ENCODE measurements at places on chromosomes 13 and 19. TPM values are rescaled to one million over a fixed set of nuclear protein-coding genes. Genes with fewer than 3 reads are reported as not detected.
A peak's percentile ranks its signal among the peaks of the same experiment; 100 is the strongest.

Gene CEACAM20
- not detected for total RNA-seq

- no peaks in the 10 kb centered on the region for H3K4me1 ChIP-seq
- H3K36me3 ChIP-seq, result no peaks in the 10 kb centered on the region
- H3K27me3 ChIP-seq, result no peaks in the 10 kb centered on the region
- peak overlapping the region; percentile 13 for H3K4me3 ChIP-seq
- no peak overlapping the region for H3K27ac ChIP-seq
Observed at GRCh38 chr19:4676955-4677731, 7.0 kb upstream of the MYDGF start.

DNA sequence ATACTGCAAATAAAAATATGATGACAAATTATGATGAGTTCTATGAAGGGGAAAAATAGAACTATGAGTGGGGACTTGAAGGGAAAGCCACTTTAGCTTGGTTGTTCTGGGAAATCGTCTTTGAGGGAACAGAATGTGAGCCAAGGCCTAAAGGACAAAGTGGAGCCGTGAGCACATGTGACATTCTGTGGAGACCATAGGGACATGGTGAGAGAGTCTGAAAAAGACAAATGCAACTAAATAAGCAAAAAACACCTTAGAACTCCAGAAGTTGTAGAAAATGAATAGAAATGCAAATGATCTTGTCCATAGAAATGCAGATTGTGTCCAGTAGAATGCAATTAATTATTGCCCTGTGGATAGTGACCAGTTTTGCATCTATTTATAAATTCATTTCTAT lies 86.8 kb upstream of the ANKRD10 start:
- no peak overlapping the region for H3K4me3 ChIP-seq
- DNase-seq, result no peak
- H3K27ac ChIP-seq, result no peak overlapping the region

Gene GRIK5
- total RNA-seq, result 3.8 TPM

Gene KLK15
- total RNA-seq, result not detected

DNA sequence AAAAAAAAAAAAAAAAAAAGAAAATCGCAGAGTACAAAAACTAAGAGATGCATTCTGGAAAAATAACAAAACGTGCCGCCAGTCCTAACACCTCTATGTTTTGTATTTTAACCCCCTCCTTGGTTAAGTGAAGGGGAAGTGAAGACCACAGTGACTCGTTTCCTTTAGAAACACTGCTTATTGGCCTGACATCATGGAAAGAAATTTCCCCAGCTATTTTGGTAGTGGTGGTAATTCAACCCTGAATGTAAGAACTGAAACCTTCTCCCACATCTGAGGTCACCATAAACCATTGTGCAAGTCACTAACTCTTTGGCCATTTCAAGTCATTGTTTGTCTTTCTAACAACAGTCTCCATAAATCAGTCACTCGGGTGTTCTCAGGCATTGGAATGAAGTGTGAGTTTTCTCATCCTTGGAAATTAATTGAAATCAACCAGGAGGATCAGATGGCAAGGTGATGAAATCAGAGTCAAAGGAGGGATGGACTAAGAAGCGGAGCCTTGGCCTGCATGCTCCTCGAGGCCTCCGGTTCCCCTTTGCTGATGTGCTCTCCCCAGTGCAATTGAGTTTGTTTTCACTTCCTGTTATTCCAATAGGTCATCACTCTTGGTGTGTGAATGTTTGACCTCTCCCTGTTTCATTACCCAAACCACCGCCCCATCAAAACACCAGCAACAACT lies 443.9 kb downstream of the FGF9 start:
- no peak overlapping the region for H3K4me3 ChIP-seq
- H3K27ac ChIP-seq, result no peak overlapping the region
- H3K4me1 ChIP-seq, result peaks cover 20% of the 10 kb centered on the region
- H3K27me3 ChIP-seq, result no peaks in the 10 kb centered on the region
- DNase-seq, result no peak
- no peaks in the 10 kb centered on the region for H3K36me3 ChIP-seq

- no peaks in the 10 kb centered on the region for H3K36me3 ChIP-seq
- no peak overlapping the region for H3K27ac ChIP-seq
- no peak overlapping the region for H3K4me3 ChIP-seq
- no peaks in the 10 kb centered on the region for H3K4me1 ChIP-seq
- H3K27me3 ChIP-seq, result no peaks in the 10 kb centered on the region
Observed at GRCh38 chr13:70034286-70034685, 73.3 kb upstream of the ATXN8OS start.

All from neural crest cell (in vitro differentiated cells).